ENCODE measurements at places on chromosomes 4 and X.

DNA sequence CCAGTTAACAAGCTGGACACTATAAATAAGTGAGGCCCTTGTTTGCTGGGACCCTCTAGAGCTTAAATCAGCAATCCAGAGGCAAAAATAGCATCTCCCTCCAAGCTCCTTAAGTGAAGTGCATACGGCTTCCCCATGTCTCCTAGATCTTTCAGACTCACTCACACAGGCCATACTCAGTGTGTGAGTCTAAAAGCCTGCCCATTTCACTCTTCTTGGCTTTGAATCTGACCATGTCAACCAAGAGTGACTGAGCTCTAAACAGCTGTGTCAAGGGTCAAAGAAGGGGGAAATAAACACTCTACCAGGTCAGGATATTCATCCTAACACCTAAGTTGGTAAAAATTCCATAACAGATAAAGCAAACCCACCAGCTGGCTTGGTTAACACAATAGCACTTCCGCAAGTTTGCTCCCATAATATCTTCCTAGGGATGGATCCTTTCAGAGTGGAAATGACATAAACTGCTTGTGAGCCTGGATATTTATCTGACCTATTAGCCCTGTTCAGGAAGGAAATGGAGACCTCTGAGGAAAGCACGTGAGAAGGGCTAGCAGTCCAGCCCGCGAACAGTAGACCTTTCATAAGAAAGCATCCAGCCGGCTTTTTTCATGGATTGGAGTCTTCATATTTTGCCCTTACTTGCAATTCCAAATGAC is 65.6 kb downstream of the MID1 start:
- DNase-seq: no peak

DNA sequence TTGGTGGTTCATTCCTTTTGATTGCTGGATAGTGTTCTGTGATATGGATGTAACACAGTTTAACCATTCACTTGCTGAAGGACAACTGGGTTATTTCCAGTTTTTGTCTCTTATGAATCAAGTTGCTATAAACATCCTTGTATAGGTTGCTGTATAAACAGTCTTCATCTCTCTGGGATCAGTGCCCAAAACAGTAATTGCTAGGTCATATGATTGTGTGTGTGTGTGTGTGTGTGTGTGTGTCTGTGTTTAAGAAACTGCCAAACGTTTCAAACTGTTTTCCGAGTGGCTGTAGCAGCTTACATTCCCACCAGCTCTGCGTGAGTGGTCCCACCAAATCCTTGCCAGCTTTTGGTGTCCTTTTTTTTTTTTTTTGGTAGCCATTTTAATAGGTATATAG is 60.4 kb downstream of the F11 start:
- DNase-seq: no peak

DNA sequence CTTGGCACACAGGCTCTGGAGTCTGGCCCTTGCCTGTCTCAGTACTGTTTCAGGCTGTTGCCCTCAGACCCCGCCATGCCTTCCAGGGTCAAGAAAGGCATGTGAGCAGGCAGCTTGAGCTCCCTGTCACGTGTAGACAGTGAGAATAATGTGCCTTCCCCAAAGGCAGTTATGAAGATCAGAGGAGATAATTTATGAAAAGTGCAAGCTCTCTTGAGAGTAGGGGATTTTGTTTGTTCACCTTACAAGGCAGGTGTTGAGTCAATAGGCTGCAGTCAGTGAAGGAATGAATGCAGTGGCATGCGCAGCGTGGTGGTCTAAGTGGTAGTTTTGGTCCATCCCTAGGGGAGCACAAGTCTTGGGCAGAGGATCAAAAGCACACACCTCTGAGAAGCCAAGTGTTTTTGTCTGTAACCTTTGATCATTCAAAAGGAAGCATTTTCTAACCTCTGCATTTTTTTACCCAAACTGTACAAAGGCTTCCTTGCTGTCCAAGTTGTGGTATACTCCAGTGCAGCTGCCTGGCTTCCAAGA is 14.4 kb downstream of the HADH start:
- DNase-seq: no peak

- DNase-seq: no peak
Measured at GRCh38 chrX:137313627-137314026, 252.3 kb upstream of the ZIC3 start.

- no peak for DNase-seq
Measured at GRCh38 chrX:123450222-123450621, 266.1 kb downstream of the GRIA3 start.

DNA sequence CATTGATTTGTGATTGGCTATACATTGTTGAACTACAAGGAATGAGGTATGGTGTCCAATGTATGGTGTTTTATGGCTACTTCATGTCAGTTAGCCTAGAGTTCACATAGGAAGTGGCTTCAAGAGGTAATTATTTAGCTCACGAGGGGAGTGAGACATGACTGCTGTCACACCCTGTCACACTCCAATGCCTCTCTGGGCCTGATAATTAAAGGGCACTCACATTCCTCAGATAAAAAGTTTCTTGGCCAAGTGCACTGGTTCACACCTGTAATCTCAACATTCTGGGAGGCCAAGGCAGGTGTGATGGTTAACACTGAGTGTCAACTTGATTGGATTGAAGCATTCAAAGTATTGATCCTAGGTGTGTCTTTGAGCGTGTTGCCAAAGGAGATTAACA is 65.0 kb upstream of the DDX60 start:
- no peak for DNase-seq

GRCh38 chr4:20426028-20426427 is 174.3 kb downstream of the SLIT2 start:
- DNase-seq: no peak

DNA sequence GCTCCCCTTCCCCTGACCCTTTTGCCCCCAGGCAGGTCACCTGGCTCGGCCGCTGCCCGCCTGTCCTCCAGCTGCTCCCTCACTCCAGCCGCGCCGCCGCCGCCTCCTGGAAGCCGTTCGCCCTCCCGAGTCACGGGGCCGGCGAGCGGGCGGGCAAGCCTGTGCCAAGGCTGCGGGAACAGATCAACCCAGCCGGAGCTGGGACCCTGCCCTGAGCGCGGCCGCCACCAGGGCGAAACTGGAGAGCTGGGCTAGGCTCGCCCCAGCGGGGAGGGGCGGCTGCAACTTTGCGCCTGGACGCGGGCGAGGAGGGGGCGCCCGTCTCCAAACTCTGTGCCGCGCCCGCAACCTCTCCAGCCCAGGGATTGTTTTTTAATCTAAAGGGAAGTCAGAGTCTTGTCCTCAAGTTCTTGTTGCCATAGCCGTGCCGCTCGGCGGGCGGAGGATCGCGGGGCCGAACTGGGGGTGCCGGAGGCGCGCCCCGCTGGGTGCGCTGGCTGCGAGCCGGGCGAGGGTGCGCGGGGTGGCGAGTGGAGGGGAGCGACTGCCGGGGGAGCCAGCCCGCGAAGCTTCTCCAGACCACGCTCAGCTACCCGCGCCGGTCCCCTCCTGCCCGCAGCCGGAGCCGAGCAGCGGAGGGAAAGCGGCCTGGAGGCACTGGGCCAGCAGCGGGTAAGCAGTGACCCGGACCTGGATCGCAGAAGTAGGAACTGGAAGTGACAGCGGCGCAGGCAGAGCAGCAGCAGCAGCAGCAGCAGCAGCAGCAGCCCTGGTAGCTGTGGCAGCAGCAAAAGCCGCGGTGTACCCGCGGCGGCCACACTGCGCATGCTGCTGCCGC is 13.4 kb downstream of the ARHGEF6 start:
- peak; percentile 87 for DNase-seq

DNA sequence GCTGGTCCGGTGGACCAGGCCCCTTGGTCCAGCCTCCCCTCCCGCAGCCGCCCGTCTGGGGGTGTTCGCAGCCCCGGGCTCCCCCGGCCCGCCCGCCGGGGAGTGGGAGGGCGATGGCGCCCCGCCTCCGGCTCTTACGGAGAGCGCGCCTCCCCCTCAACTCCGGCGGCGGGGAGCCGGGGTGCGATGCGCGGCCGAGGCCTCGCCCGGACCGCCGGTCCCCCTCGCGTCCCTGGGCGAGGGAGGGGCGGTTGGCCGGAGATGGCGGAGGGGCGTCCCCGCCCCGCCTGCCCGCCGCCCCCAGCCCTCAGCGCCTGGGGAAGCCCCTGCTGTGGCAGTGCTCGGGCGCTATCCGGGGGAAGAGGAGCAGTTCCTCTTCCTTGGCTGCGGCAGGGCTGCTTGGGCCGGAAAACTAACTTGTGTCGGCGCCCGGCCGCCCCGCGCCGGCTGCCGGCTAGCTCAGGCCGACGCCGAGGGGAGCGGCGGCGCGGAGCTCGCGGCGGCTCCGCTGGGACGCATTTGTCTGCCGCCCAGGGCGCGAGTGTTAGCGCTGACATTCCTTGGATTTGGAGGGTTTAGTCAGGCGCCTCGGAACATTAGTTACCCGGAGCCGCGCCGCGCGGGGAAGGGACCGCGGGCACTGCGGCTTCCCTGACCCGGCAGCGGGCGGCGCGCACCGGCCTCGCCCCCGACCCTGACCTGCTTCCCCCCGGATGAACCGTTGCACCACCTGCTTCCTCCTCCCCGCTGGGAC is 994 bp downstream of the GALNT7 start:
- peak; percentile 80 for DNase-seq

- no peak for DNase-seq
Measured at GRCh38 chr4:13102092-13102742, 381.9 kb downstream of the RAB28 start.

DNA sequence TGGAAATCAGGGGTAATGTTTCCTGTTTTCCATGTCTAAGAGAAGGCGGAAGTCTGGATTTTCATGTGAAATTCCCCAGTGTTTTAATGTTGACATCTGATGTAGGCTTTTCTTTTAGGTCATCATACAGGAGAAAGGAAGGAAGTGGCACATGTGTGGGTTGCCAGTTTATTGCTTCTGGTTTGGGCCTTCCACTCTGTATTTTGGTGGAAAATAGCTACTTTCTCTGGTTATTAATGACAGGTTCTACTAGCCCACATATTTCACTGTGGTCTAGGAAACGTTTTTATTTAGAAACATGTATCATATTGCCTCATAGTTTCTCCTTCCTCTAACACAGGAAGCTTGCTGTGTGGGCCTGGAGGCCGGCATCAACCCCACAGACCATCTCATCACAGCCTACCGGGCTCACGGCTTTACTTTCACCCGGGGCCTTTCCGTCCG is 7.2 kb downstream of the PDHA1 start:
- peak; percentile 15 for DNase-seq

DNA sequence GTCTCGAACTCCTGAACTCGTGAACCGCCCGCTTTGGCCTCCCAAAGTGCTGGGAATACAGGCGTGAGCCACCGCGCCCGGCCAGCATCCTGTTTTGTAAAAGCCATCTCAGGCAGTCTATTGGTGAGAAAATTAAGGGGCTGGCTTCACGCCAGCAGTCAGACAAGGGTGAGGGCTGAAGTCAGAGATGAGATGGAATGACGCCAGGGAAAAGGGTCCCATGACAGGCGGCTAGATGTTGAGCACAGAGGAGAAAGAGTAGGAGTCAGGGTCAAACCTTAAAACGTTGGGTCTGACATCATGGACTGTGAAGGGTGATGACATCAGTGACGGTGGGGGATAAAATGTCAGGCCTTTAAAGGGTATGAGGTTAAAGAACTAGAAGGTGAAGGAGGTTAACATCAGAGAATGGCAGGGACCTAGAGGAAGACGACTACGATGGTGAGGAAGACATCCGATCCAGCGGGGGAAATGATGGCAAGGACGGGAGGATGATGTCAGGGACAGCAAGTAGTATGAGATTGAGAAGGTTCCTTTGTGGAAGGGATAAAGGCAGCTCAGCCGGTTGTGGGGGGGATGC is 504 bp upstream of the RBM3 start:
- DNase-seq: peak; percentile 75

- DNase-seq: no peak
Measured at GRCh38 chr4:52984462-52984881, 122.4 kb downstream of the RASL11B start.

DNA sequence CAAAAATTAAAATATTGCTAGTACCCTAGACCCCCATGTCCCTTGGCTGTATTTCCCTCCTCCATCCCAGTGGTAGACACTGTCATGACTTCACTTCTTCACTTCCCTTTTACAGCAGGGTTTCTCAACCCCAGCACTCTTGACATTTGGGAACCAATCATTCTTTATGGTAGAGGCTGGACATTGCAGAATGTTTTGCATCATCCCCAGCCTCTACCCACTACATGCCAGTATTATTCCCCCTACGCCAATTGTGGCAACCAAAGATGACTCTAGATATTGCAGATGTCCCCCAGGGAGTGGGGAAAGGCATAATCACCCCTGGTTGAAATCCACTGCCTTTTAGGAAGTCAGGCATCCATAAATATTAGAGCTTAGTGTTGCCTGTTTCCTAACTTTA is 138.6 kb downstream of the AMELX start:
- DNase-seq: no peak

- DNase-seq: no peak
Measured at GRCh38 chr4:102871772-102872171, 3.0 kb downstream of the CISD2 start.

- peak; percentile 56 for DNase-seq
Measured at GRCh38 chrX:330726-331150, 12.1 kb upstream of the GTPBP6 start.

DNA sequence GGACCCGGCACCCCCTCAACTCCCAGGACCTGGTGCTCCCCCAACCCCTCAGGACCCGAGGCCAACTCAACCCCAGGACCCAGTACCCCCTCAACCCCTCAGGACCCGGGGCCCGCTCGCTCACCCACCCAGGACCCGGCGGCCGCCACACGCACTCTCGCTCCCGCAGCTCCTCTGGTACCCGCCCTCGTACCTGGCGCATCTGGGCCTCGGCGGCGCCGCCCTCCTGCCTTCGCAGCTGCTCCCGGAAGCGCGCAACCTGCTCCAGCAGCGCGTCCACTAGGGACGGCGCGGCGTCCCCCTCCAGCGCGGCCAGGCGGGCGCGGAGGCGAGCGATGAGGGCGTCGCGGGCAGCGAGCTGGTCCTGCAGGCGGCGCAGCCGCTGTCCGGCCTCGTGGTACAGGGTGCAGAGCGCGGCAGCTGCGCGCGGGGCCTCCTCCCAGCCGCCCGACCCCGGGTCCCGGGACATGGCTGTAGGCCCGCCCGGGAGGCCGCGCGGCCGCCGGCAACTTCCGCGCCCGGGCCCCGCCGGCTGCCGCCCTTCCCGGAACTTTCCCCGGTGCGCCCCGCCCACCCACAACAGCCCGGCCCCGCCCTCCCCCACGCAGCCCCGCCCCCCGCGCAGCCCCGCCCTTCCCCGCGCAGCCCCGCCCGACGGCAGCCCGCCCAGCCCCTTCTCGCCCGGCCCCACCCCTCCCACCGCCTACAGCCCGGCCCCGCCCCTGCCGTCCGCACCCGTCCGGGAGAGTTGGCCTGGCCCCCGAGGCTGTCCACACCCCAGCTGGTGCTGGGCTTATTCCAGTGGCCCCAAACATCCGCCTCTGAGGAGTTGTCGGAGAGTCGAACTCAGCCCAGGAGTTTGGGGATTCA is at the start of gene TNIP2:
TNIP2 (minus strand) TSS at position 516 of the 870 bp plus-strand sequence; CDS start at position 469, 47 bp downstream.
- DNase-seq: peak; percentile 95

GRCh38 chrX:21559417-21559816 is 98.7 kb downstream of the KLHL34 start:
- DNase-seq: no peak

GRCh38 chrX:37697169-37697760 is 11.7 kb downstream of the XK start:
- DNase-seq: no peak

- no peak for DNase-seq
Measured at GRCh38 chrX:1784773-1785172, 169.9 kb downstream of the ASMT start.
